ENCODE measurements at places on chromosomes 5 and 9. TPM values are rescaled to one million over a fixed set of nuclear protein-coding genes. Genes with fewer than 3 reads are reported as not detected.
A peak's percentile ranks its signal among the peaks of the same experiment; 100 is the strongest.

DNA sequence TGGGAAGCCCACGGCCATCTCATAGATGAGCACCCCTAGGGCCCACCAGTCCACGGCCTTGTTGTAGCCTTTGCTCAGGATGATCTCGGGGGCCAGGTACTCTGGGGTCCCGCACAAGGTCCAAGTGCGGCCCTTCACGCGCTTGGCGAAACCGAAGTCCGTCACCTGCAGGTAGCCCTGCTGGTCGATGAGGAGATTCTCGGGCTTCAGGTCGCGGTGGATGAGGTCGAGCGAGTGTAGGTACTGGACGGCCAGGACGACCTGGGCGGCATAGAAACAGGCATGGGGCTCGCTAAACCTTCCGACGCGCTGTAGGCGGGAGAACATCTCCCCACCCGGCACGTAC is 558 bp downstream of the PRKACG start:
- DNase-seq = no peak

GRCh38 chr9:28031521-28032267 is 458.4 kb upstream of the C9orf72 start:
- DNase-seq = no peak

GRCh38 chr9:14246951-14247350 is 67.0 kb downstream of the NFIB start:
- no peak for DNase-seq

GRCh38 chr5:124669956-124670721 is 76.3 kb downstream of the ZNF608 start:
- DNase-seq = no peak

DNA sequence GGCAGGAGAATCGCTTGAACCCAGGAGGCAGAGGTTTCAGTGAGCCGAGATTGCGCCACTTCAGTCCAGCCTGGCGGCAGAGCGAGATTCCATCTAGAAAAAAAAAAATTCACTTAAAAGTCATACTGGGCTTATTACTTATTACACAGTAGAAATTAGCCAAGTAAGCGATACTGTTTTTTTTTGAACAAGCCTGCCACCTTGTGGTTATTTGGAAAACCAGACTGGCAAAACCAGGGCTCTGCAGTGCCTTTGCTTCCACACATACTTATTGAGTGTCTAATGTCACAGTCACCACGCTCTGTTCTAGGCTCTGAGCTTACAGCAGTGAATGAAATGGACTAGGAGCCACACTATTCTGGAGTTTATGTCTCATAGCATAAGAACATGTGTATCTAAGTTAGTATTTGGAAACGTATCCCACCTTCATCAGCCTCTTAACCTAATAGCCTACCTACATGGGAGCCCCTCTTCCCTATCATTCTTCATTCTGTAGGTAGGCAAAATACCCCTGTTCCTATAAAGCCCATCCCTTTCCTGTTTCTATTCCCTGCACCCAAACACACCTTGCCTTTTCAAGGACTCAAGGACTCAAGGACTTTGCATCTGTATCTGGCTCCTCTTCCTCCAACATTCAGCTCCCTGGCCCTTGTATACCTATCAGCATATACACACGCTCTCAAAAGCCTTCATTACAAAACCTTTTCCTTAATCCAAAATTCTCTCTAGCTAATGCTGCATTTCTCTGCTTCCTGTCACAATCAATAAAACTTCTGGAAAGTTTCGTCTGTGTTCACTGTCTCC is 13.9 kb upstream of the BASP1 start:
- DNase-seq = peak; percentile 79

- peak; percentile 87 for DNase-seq
These were observed 155.8 kb downstream of the DRD1 start for GRCh38 chr5:175288048-175288621.

DNA sequence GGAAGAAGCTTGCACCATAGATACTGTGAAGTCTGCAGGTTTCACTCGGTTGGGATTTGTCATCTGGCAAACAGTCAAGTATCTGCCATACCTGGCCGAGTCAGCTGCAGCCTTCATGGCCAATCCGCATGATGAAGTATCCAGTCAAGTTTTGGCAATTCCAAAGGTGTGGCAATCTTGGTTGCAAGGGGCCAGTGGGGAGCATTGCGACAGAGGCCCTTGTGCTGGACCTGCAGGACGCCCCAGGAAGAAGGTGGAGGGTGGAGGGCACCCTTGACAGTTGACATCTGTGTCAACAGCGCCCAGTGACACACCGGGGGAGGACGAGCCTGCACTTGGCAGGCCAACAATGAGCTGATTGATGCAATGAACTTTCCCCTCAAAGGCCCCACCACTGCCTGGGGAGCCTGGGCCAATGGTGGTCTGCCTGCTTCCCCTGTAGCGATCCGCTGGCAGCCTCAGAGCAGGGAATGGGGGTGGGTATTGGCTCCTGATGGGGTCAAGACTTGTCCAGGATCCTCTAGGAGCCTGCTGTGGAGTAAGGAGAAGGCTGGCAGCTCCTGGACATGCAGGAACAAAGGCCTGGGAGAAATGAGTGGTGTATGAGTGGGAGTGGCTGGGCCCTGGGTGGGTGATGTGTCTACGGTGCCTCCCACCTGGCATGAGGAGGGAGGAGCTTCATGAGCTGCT is 122.8 kb upstream of the PITX1 start:
- no peak for DNase-seq

- no peak for DNase-seq
These were observed 38.9 kb downstream of the FNBP1 start for GRCh38 chr9:130003943-130004552.

GRCh38 chr9:7901621-7902020 is 102.0 kb upstream of the DMAC1 start:
- no peak for DNase-seq

Gene HK3
- not detected for total RNA-seq

Gene CDH18
- total RNA-seq = not detected

Gene RIC1
- total RNA-seq = 25.3 TPM

Gene SH2D3C
- total RNA-seq = not detected

Gene GLRA1
- not detected for total RNA-seq

Gene ACER2
- 0.82 TPM for total RNA-seq

All from SJSA1 (cell line).